ENCODE measurements at places on chromosomes 12 and 14. TPM values are rescaled to one million over a fixed set of nuclear protein-coding genes. Genes with fewer than 3 reads are reported as not detected.

NTF3 gene
- total RNA-seq = not detected

PLA2G1B gene
- not detected for total RNA-seq

SMIM41 gene
- total RNA-seq = 0.21 TPM

SDR9C7 gene
- not detected for total RNA-seq

FAM222A gene
- total RNA-seq = 0.26 TPM

OASL gene
- total RNA-seq = 0.46 TPM

EXOC5 gene
- total RNA-seq = 69.6 TPM

IFNG-AS1 gene
- total RNA-seq = not detected

WIF1 gene
- total RNA-seq = not detected

ZFHX2 gene
- 0.49 TPM for total RNA-seq

GDF3 gene
- total RNA-seq = not detected

FAR2 gene
- total RNA-seq = 64.4 TPM

SYNE3 gene
- total RNA-seq = 11.5 TPM

ANO2 gene
- 12.7 TPM for total RNA-seq

SERPINA10 gene
- total RNA-seq = not detected

MED13L gene
- 36.0 TPM for total RNA-seq

COPZ1 gene
- 131 TPM for total RNA-seq

RASAL1 gene
- total RNA-seq = not detected

MGAT4C gene
- not detected for total RNA-seq

TAS2R20 gene
- total RNA-seq = 2.2 TPM

IL31 gene
- total RNA-seq = not detected

CD27 gene
- not detected for total RNA-seq

PTGER2 gene
- not detected for total RNA-seq

ST8SIA1 gene
- 0.07 TPM for total RNA-seq

KRT79 gene
- not detected for total RNA-seq

MIP gene
- total RNA-seq = 0.07 TPM

TPPP2 gene
- total RNA-seq = not detected

OTOGL gene
- total RNA-seq = 0.63 TPM

LRP6 gene
- 46.3 TPM for total RNA-seq

APOLD1 gene
- 3.8 TPM for total RNA-seq

INHBC gene
- total RNA-seq = not detected
